ENCODE measurements at places on chromosomes 6 and 20.

DNA sequence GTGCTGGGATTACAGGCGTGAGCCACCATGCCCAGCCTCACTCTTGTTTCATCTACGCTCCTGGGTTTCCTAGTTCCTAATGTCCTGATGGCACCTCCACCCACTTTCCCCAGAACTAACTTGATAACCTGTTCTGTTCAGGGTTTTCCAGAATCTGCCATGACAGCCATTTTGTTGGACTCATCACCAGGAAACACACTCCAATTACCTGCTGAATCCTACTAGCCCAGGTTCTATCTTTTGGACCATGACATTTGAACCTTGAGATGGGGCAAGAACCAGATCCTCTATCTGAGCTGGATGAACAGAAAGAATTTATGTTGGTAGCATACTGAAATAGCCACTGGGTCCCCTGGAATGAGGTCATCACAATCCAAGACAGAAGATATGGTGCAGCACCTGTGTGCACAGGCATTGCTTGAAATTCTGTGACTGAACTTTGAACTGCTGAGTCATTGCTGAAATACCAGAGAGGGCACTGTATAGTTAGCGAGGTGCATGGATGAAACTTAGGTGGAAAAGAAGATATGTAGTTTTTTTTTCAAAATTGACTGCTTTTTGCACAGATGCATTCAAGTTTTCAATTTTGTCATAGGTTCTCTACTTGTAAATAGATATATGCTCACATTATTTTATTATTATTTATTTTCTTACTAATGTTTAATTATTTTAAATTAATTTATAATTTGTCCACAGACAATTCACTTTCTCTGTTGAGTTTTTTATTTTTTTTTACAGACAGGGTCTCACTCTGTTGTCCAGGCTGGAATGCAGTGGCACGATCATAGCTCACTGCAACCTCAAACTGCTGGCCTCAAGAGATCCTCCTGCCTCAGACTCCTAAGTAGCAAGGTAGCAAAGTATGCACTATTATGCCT lies 42.8 kb upstream of the TASP1 start:
- peak; percentile 23 for DNase-seq

DNA sequence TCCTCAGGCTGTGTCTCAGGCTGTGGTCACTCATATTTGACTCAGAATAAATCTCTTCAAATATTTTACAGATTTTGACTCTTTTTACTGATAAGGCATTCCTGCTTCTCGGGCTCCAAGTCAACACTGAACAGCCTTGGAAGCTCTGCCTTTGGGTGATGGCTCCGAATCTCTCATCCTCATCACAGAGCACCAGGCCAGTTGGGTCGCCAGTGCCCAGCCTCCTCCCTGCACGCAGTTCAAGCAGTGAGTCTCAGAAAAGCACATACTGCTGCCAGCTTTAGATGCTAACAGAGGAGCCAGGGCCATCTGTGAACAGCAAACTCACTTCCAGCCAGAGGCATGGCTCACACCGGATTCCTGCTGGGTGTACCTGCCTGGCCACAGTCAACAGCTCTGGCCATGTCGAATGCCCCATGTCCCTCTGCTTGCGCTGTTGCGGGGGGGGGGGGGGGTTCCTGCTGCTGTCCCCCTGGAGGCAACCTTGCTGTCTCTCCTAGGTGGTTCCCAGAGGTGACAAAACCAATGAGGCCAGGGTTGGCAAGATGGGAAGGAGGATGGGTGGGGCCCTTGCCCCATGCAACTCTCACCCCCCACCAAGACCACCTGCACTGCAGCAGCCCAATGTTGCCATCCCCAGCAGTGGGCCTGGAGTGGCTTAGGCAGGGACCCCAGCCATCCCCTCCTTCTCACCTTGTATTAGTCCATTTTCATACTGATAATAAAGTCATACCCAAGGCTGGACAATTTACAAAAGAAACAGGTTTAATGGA lies 248.8 kb downstream of the ERMARD start:
- no peak for DNase-seq

DNA sequence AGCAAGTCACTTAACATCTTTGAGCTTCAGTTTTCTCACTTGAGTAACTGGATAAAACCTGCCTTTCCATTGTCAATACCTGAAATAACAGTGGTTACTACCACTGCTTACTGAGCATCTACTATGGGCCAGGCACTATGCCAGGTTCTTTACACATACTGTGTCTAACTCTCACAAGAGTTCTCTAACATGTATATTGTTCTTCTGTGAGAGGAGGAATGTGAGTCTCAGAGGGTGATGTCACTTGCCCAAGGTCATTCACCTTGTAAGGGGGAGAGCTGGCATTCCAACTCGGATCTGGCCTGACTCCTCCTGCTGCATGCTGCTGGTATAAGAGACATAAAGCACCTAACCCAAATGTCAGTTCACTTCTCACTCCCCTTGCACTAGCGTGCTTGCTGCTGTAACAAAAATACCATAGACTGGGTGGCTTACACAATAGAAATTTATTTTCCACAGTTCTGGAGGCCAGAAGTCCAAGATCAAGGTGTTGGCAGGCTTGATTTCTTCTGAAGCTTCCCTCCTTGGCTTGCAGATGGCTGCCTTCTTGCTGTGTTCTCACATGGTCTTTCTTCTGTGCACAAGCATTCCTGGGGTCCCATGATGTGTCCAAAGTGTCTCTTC lies 21.9 kb upstream of the SGK2 start:
- no peak for DNase-seq

DNA sequence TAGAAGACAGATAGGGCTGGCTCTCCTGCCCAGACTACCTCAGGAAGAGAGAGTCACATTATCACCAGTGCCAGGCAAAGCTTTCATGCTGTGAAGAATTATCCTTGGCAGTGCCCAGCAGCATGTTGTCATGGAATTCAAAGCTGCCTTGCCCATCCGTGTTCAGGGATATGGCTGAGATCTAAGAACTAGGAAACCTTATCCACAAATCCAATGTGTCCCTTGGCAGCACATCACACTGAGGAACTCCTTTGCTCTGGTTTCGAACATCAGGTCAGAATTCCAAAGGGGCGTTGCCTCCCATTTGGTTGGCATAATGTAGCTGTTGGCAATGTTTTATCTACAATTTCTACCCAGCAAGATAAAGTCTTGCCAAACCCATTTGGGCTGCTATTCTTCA lies 52.7 kb downstream of the ADGRF1 start:
- no peak for DNase-seq

- DNase-seq: no peak
Observed at GRCh38 chr6:118813775-118814174, 80.2 kb upstream of the ASF1A start.

DNA sequence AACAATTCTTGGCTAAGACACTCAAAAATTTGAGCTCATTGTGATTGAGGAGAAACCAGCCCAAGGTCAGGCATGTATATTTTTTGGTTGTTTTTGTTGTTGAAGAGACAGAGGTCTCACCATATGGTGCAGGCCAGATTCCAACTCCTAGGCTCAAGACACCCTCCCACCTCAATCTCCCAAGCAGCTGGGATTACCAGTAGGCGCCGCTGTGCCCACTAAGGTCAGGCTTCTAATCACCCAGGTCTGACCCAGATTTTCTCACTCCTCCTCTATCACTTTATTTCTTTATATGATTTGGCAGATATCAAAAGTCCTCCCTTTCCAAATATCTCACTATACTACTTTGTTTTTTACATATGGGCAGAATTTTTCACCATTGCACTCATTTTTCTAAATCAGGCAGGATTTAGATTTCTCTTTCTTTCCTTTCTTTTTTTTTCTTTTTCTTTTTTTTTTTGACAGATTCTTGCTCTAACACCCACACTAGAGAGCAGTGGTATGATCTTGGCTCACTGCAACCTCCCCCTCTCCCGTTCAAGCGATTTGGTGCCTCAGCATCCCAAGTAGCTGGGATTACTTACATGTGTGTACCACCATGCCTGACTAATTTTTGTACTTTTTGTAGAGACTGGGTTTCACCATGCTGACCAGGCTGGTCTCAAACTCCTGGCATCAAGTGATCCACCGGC lies 1.7 kb upstream of the C6orf141 start:
- DNase-seq: no peak

DNA sequence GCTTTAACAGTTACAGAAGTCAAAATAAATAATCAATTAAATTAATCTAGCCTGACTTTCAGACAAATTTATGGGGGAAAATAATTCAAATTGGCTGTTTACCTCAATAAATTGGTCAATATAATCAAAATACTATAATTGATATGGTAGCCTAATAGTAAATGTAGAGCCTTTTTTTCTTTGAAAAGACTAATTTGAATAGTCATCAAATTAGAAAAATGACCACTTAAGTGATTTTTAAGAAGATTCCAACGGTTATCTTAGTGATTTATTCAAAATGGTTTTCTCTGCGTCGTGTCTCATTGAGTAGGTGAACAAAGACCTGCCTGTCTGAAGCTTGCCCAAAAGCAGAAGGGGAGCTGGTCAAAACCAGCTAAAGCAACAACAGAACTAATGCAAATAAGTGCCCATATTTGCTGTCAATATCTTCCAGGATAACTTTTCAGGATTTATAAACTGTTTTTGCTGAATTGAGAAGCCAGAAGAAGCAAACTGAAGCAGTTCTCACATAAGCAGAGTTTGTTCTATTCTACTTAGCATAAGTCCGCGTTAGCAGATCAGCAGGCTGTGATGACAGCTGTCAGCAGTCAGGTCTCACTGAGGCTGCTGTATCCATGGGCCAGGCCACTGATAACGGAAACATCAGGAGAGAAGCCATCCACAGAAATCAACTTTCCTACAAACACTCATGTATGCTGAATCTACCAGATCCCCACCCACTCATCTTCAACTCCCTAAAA lies 7.0 kb downstream of the RCAN2 start:
- DNase-seq: no peak

DNA sequence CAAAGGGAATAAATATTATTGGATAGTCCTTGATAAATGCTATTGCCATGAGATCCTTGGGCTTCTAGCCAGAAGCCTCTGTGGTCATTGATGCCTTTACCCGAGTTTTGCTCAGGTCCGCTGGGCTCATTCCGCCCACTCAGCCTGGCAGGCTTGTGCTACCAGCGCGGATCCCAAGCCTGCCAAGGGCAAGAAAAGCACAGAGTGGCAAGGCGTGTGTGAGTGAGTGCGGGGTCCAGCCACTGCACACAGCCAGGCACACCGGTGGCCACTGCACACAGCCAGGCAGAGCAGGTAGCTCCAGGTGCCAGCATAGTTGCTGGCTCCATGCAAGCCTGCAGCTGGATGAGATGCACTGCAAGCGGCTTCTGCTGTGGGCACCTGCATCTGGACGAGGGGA lies 38.7 kb downstream of the STK38 start:
- no peak for DNase-seq

DNA sequence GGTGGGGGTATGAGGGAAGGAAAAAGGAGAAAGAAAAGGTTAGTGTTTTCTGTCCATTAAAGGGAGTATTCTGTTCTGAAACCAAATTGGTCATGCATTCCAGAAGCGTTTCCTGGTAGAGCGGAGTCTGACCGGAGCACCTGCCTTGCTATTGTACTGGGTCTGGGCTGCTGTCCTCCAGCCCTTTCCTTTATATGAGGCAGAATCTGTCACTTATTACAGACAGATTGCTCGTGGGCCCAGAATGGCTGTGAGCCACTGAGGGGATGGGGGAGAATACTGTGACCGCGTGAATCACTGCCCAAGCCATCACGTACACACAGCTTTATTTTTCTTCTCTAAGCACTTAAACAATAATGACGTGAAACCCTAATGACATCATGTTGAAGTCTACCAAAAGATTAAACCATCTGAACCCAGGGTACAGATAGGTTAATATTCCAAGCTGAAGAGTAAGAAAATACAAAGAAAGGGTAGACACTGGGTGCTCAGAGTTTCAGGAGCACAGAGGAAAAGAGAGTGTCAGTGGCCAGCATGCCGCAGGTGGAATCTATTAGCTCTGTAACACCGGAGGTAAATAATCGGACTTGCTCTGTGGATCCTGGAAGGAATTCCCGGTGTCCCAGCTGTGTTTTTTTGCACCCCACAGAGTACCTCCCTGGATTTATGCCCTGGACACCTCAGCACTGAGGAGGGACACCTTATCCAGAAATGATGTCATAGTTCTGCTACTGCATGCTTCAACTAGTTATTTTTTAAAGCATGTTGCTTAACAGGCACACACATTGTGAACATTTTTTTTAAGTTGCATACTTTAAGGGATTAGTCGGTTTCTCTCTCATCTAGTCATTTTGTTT lies 573.3 kb downstream of the PKHD1 start:
- no peak for DNase-seq

- DNase-seq: peak; percentile 59
Observed at GRCh38 chr20:37902504-37903313, at the start of gene VSTM2L. Gene VSTM2L, plus strand, starts transcription at chr20:37903127. Its CDS starts 224 bp downstream, at chr20:37903351.

- no peak for DNase-seq
Observed at GRCh38 chr6:17635568-17635967, 35.5 kb downstream of the FAM8A1 start.

GRCh38 chr6:11989386-11989785 lies 22.7 kb upstream of the HIVEP1 start:
- DNase-seq: no peak

DNA sequence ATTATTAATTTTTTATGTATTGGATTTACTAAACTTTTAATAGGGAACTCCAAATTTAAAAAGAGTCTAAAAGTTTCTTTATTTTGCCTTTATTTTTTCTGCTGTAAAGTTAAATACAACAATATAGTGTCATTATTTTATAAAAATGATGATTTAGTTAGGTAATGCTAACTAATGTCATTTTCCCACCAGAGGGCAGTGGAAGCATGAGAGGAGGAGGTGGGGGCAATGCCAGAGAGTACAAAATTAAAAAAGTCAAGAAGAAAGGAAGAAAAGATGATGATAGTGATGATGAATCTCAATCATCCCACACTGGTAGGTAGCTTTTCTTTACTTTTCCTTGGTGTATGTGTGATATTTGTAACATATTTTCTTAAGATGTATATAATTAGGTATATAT lies 20.2 kb upstream of the FHL5 start:
- no peak for DNase-seq

GRCh38 chr20:31573555-31574321 lies 31.4 kb upstream of the ID1 start:
- DNase-seq: no peak
